ENCODE measurements at places on chromosomes 11 and 22. TPM values are rescaled to one million over a fixed set of nuclear protein-coding genes. Genes with fewer than 3 reads are reported as not detected.

DNA sequence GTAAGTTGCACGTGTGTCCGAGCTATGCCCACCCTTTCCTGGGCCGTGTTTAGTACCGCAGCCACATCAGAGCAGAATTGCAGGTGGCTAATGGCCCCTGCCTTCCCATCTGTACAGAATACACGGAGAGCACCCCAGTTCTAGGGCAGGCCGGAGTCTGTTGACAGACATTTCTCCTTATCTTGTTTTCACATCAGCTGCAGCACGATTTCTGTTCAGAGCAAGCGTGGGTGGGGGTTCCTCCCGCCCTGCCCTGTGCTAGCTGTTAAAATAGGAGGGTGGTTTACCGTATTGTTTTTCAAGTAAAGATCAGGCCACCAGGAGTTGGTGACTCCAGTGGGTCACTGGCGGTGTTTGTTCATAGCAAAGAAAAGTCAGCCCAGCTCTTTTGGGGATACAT is 41.1 kb downstream of the UBASH3B start:
- no peak for DNase-seq

DNA sequence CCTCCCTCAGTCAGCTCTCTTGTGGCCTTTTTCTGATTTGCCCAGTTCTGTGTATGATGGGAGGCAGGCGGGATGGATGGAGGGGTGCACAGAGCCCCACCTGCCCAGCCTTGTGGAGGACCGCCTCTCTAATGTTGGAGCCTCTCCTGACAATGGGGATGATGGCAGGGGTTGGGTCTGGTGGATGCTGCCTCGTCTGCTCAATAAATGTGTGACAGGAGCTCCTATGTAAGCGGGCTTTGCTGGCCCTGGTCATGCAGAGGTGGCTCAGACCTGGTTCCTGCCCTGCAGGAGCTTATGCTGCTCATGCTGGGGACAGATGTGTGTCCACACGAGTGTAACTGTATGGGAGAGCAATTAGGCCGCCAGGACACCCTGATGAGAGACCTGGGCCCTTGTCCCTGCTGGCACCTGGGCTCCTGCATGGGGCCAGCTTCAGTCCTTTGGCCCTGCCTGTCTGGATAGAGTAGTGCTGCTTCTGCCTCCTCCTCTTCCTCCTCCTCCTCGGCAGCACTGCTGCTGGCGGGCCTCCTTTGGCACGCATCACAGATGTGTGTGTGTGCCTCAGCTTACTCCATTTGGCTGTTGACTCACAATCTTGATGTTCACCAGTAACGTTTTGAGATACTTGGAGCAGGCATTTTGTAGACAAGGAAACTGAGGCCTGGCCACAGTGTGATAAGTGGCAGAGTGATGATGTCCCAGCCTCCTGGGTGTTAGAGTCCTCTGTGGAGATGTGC is 131.0 kb downstream of the TBC1D22A start:
- DNase-seq: no peak

The INS gene
- total RNA-seq: not detected

The CD82 gene
- 47.1 TPM for total RNA-seq

The NFAM1 gene
- total RNA-seq: 1.3 TPM

The IFITM1 gene
- total RNA-seq: 46.9 TPM

DNA sequence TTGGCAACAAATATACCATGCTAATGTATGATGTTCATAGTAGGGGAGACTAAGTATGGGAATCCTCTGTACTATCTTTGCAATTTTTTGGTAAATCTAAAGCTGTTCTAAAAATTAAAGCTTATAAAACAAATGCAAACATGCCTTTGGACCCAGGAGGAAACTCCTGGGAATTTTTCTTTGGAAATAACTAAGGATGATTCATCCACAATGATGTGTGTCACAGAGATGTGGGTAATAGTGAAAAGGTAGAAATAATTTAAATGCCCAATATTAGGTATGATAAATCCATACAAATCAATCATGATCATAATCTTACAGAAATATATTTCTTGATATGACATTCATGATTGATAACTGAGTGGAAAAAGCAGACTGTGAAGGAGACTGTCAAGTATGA is 135.8 kb downstream of the TRIM44 start:
- DNase-seq: no peak

The TRIM66 gene
- total RNA-seq: 8.6 TPM

- DNase-seq: no peak
These were observed 648.8 kb downstream of the METTL15 start for GRCh38 chr11:28756977-28757376.

GRCh38 chr22:22878801-22879674 is 8.6 kb upstream of the IGLL5 start:
- no peak for DNase-seq

DNA sequence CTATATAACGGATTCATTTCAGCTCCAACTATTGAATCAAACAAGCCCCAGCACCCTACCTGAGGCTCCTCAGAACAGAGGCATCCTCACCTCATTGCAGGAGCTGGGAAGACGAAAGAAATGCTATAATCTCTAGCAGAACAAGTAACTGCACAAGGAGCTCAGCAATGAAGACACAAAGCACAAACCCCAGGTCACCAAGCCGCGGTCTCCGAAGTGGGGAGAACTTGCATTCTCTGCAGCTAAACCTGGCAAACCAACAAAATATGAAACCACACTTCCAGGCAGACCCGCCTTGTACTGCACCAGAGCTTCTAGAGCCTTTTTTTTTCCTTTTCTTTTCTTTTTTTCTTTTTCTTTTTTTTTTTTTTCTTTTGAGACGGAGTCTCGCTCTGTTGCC is 21.8 kb upstream of the CD5 start:
- no peak for DNase-seq

GRCh38 chr22:39481054-39481453 is 21.0 kb upstream of the MIEF1 start:
- DNase-seq: no peak

All from lower leg skin (tissue), 4 donors.